ENCODE measurements at places on chromosomes 7 and 10.

DNA sequence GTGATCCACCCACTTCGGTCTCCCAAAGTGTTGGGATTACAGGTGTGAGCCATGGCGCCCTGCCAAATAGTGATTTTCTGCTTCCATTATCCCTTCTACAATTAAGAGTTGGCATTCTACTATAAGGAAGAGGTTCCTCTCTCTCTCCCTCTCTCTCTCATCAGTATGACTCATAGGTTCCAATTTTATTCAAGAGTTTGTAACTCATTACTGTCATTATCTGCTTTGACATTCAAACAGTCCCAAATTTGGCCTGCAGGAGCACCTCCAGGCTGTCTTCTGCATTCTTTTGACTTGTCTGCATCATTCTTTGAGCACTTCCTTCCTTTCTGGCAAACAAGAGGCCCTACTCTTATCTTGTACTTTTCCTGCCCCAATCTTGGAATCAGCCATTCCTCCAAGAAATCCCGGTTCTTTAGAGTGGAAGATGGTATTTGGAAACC lies 33.2 kb upstream of the CALU start:
- DNase-seq: no peak

GRCh38 chr7:22688084-22688483 lies 38.9 kb upstream of the IL6 start:
- no peak for DNase-seq

DNA sequence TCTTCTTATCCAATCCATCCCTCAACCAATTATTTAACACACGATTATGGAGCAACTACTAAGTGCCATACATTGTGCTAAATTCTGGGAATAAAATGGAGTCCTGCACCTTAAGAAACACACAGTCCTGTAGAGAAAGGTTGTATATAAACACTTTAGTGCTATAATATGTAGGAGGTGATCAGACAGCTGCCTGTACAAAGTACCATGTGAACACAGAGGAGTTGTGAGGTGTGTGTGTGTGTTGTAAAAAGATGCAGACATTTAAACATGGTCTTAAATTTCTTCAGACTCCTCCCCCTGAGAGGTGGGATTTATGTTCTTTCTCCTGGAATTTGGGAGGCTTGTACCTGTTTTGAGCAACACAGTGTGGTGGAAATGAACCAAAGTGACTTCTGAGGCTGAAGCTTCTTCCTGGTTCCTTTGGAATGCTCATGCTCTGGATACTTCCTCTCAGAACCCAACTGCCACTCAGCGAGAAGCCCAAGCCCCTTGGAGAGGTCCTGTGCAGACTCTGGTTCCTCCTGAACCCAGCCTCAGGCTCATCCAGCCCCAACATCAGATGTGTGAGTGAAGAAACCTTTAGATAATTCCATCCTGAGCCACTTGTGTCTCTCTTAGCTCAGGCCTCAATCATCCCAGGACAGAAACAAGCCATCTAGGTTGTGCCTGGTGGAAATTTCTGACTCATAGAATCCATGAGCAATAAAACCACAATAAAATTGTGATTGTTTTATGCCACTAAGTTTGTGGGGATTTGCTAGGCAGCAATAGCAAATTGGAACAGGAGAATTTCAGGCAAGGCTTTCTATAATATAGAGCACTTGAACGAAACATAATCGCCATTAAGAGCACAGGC lies 161.2 kb upstream of the FAM3C start:
- no peak for DNase-seq

- no peak for DNase-seq
These were observed 106.1 kb downstream of the MAD1L1 start for GRCh38 chr7:2126621-2127020.

DNA sequence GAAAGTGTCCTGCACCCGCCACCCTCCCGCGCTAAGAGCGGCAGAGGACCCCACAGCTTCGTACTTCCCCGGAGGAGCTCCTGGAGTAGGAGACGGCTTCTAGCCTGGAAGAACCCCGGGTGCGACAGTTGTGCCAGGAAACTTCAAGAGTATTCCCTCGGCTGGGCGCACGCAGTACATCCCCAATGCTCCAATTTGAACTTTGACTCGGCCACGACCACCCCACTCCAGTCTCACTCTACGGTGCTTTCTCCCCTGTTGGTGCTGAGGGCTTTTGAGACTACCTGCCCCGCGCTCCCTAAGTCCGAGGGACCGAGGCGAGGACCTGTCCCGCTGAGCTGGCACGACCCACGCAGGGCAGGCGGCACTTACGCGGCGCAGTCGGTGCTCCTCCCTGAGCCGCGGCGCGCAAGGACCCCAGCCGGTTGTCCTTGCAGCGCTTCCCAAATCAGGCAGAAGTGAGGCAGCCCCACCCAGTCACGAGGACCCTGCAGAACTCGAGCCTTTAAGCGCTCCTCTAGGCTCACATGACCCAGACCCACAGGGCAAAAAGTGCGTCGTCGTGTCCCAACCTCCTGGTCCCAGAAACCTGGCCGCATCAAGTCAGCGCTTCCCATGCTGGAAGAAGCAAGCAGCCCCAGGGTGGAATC lies at the start of gene CPVL:
Gene CPVL (minus strand): TSS at position 481 of the 650 bp plus-strand sequence. CDS start 25,476 bp downstream, outside the sequence.
- DNase-seq: peak; percentile 38

- no peak for DNase-seq
These were observed 269.6 kb downstream of the ELFN1 start for GRCh38 chr7:1939434-1940401.

DNA sequence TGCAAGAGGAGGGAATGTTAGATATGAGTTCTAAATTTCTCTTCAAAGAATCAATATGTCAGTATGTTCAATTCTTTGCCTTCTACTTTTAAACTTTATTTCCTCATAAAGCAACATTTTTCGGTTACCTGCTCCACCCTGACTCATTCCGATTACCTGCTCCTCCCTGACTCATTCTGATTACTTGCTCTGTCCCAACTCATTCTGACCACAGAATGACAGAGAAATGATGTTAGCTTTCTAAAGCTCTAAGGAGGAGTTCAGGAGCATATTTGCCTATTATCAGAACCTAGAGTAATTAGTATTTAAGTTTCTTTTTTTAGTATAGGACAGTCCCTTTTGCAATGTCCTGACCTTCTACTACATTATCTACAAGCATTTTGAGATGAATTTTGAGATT lies 24.5 kb upstream of the PPP1R9A start:
- DNase-seq: no peak

GRCh38 chr10:30439931-30440330 lies 5.9 kb downstream of the MAP3K8 start:
- no peak for DNase-seq

DNA sequence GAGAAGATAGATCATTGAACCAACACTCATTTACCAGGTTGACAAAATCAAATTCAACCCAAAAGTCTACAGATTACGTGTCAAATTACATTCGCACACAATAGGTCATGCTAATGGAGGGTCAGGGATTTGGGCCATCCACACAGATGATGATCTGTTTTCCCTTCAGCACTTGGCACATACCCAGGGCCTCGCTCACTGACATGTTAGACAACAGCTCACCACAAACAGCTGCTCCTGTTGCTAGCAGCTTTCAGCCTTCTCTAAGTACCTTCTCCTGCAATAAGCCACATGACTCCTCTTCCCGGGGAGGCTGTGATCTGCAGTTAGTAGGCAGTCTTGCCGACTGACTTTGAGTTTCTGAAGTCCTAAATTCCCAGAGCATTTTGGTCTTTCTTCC lies 18.4 kb downstream of the NKX2-3 start:
- DNase-seq: peak; percentile 73

- DNase-seq: no peak
These were observed 225.2 kb upstream of the PRSS58 start for GRCh38 chr7:142482891-142483658.

DNA sequence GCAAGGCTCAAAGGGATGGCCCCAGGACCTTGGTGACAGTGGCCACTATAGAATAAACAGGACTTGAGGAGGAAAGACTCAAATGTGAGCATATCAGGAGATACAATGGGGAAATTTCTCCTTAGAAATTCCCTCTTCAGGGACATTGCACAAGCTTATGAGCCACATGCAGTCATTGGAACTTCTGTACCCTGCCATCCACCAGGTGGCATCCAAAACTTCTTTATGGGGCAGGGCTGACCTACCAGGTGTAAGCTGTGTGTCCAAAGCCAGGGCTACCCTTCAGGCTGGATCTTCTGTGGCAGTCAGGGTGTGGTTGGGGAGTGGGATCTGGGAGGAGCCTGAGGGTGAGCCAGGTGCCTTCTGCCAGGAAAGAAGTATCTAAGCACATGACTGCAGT lies 36.6 kb upstream of the LRRC18 start:
- no peak for DNase-seq

DNA sequence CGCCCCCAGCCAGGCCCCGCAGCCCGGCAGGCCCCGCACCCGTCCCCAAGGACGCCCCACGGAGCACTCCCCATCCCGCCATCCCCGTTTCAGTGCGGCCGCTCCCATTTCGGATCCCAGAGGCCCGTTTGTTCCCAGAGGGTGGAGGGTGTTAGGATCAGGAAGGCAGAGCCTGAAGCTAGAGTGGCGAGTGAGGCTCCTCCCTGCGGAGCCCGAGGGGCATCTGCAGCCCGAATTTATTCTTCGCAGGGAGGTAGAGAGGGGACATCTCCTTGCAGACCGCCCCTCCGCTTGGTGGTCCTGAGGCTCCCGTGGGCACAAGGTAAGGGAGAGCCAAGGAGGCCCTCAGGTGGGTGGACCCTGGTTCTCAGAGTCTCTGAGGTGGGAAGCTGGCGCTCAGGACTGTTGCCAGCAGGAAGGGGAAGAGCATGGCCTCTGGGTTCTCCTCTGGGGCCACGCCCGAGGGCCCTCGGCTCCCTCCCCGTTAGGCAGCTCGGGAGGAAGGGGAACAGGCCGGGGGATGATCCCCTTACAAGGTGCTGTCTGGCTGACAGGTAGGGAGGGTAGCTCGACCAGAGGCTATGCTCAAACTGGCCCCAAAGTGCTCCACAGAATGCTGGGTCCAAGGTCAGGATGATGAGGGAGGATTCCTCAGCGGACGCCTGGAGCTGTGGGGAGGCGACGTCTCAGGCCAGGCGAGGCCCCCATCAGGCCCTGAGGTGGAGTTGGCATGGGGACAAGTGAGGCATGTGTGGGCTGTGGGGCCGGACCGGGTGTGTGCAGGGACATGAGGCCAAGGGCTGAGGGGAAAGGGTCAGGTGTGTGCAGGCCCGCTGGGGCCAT lies 17.4 kb downstream of the POLL start:
- no peak for DNase-seq

DNA sequence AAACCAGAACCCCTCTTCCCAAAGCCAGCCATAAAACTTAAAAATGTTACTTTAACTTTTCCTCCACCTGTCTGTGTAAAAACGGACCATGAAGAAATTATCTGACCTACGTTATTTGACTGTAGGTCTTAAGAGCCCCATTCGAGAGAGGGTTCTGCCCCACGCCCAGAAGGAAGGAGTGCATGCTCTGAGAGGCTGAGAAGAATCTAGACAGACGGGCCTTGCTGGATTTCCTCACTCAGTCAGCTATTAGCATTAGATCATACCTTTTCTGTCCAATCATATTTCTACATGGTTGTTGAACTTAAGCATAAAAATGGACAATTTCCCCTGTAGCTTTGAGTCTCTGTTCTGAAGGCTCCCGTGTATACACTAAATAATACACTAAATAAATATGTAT lies 38.1 kb upstream of the WDR11 start:
- no peak for DNase-seq

DNA sequence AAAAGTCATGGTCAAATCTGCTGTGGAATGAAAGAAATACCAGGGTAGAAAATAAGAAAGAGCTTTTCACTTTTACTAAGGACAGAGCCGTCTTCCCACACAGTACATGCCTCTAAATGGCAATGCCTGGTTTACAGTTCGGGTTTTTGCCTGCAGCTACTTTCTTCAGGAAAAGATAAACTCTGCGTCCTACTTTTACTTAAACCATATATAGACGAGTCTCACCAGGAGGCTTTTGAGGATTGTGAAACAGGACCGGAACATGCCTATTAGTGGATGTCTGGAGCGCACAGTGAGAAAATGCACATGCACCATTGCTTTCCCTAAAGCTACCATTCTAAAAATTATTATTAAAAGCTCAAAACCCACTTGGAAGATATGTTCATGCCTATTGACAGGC lies 70.5 kb downstream of the KLF6 start:
- DNase-seq: no peak

- DNase-seq: no peak
These were observed 112.1 kb downstream of the PRKG1 start for GRCh38 chr10:51186361-51186760.

GRCh38 chr10:52268790-52269189 lies 45.3 kb upstream of the DKK1 start:
- no peak for DNase-seq

- DNase-seq: no peak
These were observed 342.5 kb downstream of the PTPRN2 start for GRCh38 chr7:158244873-158245723.

DNA sequence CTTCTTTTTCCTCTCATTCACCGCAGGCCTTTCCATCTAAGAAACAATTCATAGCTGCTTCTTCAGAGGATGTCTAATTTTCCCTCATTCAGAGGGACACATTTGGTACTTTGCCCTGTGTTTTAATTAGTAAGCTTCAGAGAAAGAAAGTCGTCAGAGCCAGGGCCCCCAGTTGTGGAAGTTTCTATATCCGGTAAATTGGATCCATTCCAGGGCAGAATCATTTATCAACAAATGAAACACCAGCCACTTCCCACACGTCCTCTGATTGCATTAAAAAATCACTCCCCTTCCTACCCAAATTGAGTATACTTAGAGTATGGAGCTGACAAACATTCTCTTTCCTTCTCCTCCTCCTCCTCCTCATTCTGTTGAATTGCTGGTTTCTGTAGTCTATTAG lies 205.8 kb upstream of the HDAC9 start:
- no peak for DNase-seq

Measured in NCI-H1694 (cell line).